Endothelial cell (in vitro differentiated cells): ENCODE measurements at places on chromosomes 5 and 9. TPM values are rescaled to one million over a fixed set of nuclear protein-coding genes. Genes with fewer than 3 reads are reported as not detected.

- no peak overlapping the region for H3K27ac ChIP-seq
- no peaks in the 10 kb centered on the region for H3K27me3 ChIP-seq
- peaks cover 55% of the 10 kb centered on the region for H3K36me3 ChIP-seq
Measured at GRCh38 chr9:92242260-92243136, 51.0 kb downstream of the IARS1 start.

DNA sequence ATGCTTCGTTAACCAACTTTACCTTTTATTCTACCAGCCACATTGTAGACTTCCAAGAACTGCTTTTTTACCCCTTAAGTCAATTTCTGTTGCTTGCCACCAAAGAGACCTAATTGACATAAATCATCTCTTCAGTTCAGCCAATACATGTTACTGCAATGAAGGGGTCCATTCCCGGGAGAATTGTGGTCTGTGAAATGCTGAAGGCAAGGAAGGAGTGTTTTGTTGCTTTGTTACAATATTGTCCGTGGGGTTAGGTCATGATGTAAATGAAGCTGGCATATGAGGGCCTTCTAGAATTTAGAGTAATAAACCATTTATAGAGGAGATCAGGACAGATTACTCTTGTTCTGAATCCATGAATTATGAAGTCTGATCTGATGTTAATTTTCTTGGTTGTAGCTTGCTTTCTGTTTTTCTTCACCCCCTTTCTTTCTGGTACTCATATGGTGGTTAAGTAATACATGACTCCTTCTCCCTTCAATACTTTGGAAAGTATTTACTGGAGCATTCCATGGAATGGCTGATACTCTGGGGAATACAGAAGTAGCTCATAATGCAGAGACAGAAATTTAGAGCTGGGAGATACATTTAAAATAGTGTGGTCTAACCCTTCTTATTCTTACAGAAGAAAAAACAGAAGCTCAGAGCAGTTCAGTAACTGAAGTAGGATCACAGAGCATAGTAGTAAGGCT is 297.0 kb upstream of the CLINT1 start:
- DNase-seq: no peak
- H3K4me1 ChIP-seq: no peaks in the 10 kb centered on the region
- no peak overlapping the region for H3K27ac ChIP-seq

DNA sequence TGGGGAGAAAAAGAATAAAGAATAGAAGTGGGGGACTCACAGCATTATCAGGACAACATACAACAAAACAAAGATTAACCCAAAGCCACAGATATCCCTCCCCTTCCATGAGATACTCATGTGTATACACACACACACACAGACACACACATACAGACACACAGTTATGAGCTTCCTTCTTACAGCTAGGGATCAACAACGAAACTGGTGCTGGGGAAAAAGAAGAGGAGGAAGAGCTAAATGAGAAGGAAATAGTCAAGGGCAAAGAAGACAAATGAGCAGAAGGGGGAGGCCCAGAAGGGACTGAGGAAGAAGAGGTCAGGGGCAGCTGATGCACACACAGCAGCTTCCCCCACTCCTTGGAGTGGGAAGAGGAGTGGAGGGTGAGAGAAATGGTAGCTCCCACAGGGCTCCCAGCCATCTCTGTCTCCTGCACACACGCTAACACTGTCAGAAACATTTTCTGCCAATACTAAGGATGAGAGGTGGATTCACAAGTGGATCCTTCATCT is 66.2 kb downstream of the SIL1 start:
- DNase-seq: no peak
- H3K27me3 ChIP-seq: peaks cover 1% of the 10 kb centered on the region
- H3K4me3 ChIP-seq: no peak overlapping the region
- peak overlapping the region; percentile 45 for H3K27ac ChIP-seq
- peaks cover 4% of the 10 kb centered on the region for H3K36me3 ChIP-seq

Gene CETN3
- 20.4 TPM for total RNA-seq

Gene MAML1
- 30.0 TPM for total RNA-seq

GRCh38 chr9:32866273-32866672 is 82.9 kb downstream of the TMEM215 start:
- H3K27me3 ChIP-seq: no peaks in the 10 kb centered on the region
- no peak overlapping the region for H3K27ac ChIP-seq
- H3K36me3 ChIP-seq: no peaks in the 10 kb centered on the region
- no peak for DNase-seq
- no peaks in the 10 kb centered on the region for H3K4me1 ChIP-seq
- H3K4me3 ChIP-seq: no peak overlapping the region

DNA sequence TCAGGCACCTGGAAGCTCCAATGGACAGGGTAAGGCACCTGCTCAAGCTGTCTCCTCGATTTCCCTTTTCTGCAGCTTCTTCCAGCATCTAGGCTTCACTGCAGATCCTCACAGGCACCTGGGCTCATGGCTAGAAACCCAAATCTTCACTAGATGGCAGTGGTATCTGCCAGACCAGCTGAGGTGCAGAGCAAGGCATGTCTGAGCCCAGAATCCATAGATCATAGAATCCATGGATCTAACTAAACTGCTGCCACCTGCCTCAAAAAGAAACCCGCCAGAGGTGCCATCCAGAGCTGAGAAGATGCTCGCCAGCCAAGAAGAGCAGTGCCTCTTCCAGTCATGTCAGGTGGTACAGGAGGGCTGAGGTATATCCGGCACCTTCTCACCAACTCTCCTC is 6.9 kb downstream of the SHC3 start:
- H3K27ac ChIP-seq: no peak overlapping the region
- H3K27me3 ChIP-seq: peaks cover 1% of the 10 kb centered on the region
- no peaks in the 10 kb centered on the region for H3K36me3 ChIP-seq
- DNase-seq: no peak

- H3K36me3 ChIP-seq: no peaks in the 10 kb centered on the region
- no peak overlapping the region for H3K4me3 ChIP-seq
- no peak overlapping the region for H3K27ac ChIP-seq
Measured at GRCh38 chr5:148224117-148224742, 14.1 kb upstream of the MARCOL start.

- no peaks in the 10 kb centered on the region for H3K4me1 ChIP-seq
- DNase-seq: peak; percentile 12
- no peak overlapping the region for H3K4me3 ChIP-seq
- no peaks in the 10 kb centered on the region for H3K36me3 ChIP-seq
- H3K27me3 ChIP-seq: peaks cover 2% of the 10 kb centered on the region
- no peak overlapping the region for H3K27ac ChIP-seq
Measured at GRCh38 chr5:148457183-148457620, 73.4 kb downstream of the FBXO38 start.

DNA sequence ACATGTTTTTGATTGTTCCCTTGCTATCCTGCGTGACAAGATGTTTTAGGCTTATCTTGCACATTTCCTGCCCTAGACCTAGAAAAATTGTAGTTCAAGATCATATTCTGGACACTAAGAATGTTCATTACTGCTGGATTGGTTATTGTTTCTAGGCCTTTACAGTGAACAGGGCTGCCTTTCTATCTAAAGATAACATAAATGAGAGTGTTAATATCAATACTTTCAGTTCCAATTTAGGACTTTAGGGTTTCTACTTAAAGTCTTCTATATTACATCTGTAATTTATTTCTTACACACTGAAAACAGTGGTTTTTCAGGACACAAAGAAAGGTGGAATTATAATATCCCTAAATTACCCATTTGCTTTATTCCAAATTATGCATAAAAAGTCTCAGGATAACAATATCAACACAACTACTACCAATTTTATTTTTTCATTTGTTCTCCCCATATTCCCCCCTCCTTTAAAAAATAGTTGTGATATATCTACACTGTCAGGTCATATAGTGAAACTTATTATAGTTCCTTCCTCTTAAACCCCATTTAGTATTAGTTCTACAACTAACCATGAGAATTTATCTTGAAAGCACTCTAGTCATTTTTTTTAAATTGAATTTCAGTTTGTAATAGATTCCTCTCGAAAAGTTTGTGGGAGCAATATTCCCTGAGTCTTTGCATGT is 293.9 kb upstream of the RIOK2 start:
- H3K27ac ChIP-seq: no peak overlapping the region
- H3K27me3 ChIP-seq: peaks cover 2% of the 10 kb centered on the region
- H3K4me3 ChIP-seq: no peak overlapping the region
- no peaks in the 10 kb centered on the region for H3K36me3 ChIP-seq
- H3K4me1 ChIP-seq: peaks cover 6% of the 10 kb centered on the region
- no peak for DNase-seq

DNA sequence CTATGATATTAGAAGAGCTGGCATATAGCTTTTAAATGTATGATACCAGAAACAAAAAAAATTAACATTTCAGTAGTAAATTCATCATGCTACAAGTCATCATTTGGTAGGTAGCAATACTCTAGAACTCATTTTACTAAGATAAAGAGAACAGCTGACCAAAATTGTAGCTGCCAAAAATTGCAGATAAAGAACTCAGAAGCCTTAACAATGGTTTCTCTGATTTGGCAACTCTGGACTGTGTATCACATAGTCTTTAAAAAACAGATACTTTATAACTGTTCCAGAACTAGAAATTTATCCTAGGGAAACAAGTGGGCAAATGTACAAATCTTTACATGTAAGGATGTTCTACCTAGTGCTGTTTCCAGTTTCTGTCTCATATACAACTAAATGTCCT is 33.9 kb downstream of the ZFR start:
- H3K27me3 ChIP-seq: no peaks in the 10 kb centered on the region
- no peak for DNase-seq
- H3K4me1 ChIP-seq: peaks cover 14% of the 10 kb centered on the region
- H3K27ac ChIP-seq: no peak overlapping the region
- peaks cover 23% of the 10 kb centered on the region for H3K36me3 ChIP-seq
- H3K4me3 ChIP-seq: no peak overlapping the region

Gene CDHR2
- total RNA-seq: 0.85 TPM

- H3K27ac ChIP-seq: no peak overlapping the region
- peak overlapping the region; percentile 4 for H3K4me3 ChIP-seq
- H3K36me3 ChIP-seq: no peaks in the 10 kb centered on the region
- DNase-seq: no peak
- peaks cover 15% of the 10 kb centered on the region for H3K27me3 ChIP-seq
Measured at GRCh38 chr9:130535818-130536521, 43.4 kb upstream of the FUBP3 start.

Gene ASPN
- not detected for total RNA-seq

Gene C9
- not detected for total RNA-seq

Gene SLC12A2
- 45.7 TPM for total RNA-seq

DNA sequence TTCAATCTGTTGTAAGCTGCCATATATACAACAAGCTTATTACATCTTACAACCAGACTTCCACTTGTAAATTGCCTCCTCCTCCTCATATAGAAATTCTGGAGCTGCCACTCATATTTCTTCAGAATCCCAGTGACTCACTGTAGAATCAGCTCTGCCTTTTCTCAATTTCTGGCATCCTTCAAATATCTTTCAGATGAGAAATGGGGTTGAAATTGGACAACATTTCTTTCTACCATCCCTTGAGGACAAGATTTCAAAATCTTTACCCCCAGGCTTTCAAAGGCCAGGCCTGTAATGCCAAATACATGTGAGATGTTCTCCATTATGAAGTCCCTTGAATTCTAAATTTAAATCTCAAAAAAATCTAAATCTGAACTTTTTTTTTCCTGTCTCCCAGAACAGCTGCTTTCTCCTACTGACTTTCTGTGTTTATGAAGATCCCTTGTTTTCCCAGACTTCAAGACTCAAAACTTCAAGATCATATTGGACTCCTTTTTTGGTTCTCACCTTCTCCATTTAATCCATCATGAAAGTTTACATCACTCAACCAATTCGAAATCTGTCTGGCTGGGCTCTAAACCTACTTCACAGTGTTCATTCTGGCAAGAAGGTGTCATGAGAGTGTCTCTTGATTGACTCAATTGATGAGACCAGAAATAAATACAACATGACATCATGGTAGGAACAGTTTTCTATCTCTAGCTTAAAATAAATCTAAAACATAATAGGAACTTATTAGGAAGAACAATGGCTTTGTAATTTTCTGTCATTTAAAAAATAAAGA is 109.8 kb downstream of the HMHB1 start:
- no peaks in the 10 kb centered on the region for H3K4me1 ChIP-seq
- H3K27ac ChIP-seq: no peak overlapping the region
- DNase-seq: no peak
- peaks cover 1% of the 10 kb centered on the region for H3K27me3 ChIP-seq

Gene TLX3
- 0.23 TPM for total RNA-seq

DNA sequence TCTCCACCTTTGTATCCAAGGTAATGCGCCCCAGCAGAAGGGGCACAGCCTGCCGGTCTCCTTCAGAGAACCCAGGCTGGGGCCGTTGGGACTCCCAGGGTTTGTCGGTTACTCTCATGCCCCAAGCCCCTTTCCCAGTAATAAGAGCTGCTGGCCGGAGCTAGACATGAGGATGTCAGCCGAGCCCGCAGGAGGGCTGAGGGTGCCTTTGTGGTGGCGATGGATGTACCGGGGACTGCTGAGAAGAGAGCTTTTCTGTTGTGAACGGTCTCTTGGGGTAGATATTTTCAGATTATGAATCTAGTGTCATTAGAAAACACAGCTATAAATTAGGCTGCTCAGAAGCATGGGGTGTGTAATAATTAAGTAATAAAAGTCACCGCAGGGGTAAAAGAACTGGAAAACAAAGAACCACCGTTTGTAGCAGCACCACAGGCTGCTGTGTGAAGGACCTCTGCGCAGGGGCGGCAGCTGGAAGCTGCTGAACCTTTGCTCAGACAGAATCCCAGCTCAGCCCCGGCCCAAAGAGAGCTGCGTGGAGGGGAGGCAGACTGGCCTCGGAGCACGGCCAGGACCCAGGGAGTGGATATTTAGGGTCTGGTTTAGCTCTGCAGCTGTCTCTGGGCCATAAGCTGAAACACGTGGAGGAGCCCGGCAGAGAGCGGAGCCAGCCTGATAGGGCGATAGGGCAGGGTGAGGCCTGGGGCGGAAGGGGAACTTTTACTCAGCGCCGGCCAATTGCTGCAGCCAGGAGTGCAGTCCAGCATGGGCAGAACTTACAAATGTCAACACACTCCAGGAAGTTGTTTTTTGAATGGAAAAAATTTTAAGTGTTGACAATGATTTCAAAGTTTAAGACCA is 50.5 kb upstream of the BARHL1 start:
- no peak overlapping the region for H3K27ac ChIP-seq
- no peak for DNase-seq
- H3K27me3 ChIP-seq: no peaks in the 10 kb centered on the region
- no peaks in the 10 kb centered on the region for H3K36me3 ChIP-seq
- H3K4me3 ChIP-seq: no peak overlapping the region

Gene SMAD5
- total RNA-seq: 68.5 TPM

Gene PDGFRB
- 23.7 TPM for total RNA-seq

GRCh38 chr5:99747342-99747741 is 787.8 kb upstream of the FAM174A start:
- no peak overlapping the region for H3K4me3 ChIP-seq
- H3K27ac ChIP-seq: no peak overlapping the region
- DNase-seq: no peak

DNA sequence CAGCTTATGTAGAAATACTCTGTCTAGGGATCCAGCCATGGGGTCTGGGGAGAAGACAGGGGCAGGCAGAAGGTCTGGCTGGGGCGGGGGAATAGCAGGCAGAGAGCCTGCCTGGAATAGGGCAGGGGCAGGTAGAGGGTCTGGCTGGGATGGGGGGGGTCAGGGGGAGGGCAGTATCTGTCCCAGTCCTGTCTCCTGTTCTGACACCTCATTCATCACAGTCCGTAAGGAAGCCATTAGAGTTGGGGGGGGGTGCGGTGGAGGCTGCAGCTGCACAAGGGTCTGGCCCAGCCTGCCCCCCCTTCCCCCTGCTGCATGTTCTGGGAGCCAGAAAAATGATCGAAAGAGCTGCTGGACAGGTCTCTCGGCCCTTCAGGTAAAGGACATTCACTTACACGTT is 32.6 kb downstream of the CNTFR start:
- peaks cover 19% of the 10 kb centered on the region for H3K4me1 ChIP-seq
- no peaks in the 10 kb centered on the region for H3K36me3 ChIP-seq
- H3K4me3 ChIP-seq: no peak overlapping the region
- DNase-seq: no peak
- peaks cover 13% of the 10 kb centered on the region for H3K27me3 ChIP-seq

Gene TTC23L
- total RNA-seq: 0.26 TPM
